Breast epithelium (tissue), 4 donors: ENCODE measurements at places on chromosomes 13 and 19. TPM values are rescaled to one million over a fixed set of nuclear protein-coding genes. Genes with fewer than 3 reads are reported as not detected.

ZNF44 gene
- 23.9 TPM for total RNA-seq

DCT gene
- total RNA-seq = 2.2 TPM

PTGIR gene
- 6.9 TPM for total RNA-seq

SPACA4 gene
- not detected for total RNA-seq

THSD8 gene
- total RNA-seq = not detected

GRCh38 chr13:42836930-42837690 lies 55.7 kb downstream of the FAM216B start:
- H3K4me3 ChIP-seq = no peak overlapping the region
- H3K27ac ChIP-seq = no peak overlapping the region
- no peaks in the 10 kb centered on the region for H3K36me3 ChIP-seq
- DNase-seq = no peak
- no peaks in the 10 kb centered on the region for H3K27me3 ChIP-seq
- no peaks in the 10 kb centered on the region for H3K4me1 ChIP-seq

- no peaks in the 10 kb centered on the region for H3K4me1 ChIP-seq
- no peak for DNase-seq
- H3K27me3 ChIP-seq = no peaks in the 10 kb centered on the region
- no peak overlapping the region for H3K4me3 ChIP-seq
- H3K27ac ChIP-seq = no peak overlapping the region
Measured at GRCh38 chr13:26378116-26378515, 124.2 kb downstream of the CDK8 start.

- H3K4me1 ChIP-seq = no peaks in the 10 kb centered on the region
- H3K36me3 ChIP-seq = no peaks in the 10 kb centered on the region
- H3K27me3 ChIP-seq = no peaks in the 10 kb centered on the region
- DNase-seq = no peak
- H3K27ac ChIP-seq = no peak overlapping the region
Measured at GRCh38 chr13:72198967-72199560, 332.1 kb upstream of the DACH1 start.

DNA sequence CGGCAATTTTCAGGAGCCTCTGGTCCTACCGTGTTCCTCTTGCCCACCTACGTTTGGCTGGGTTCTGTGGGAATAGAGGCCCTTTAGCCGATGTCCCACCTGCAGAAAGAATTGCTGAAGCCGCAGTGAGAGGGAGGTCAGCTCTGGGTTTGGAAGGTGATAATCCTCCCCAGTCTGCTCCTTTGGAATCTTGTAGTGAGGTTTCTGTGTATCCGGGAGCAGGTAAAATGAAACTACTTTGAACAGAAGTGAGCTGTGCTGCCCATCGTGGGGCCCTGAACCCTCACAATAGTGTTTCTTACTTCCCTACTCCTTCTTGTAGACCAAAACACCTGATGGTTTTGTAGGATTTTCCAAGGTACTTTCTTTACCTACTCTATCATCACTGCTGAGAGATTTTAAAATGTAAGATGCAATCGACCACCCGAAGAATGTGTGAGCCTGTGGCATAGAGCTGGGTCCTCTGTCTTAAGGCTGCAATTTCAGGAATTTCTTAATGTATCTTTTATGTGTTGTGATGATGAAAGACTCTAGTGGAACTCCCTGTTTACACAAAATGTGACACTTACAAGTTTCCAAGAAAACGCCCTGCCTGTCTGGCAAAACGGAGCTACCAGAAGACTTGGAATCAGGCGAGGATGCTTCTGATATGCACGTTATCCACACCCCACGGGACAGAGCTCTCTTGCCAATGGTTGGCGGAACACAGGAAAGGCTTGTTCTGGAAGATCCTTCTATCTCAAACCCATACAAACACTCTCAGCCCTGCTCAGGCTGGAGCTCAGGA lies 76.1 kb downstream of the RGCC start:
- H3K27me3 ChIP-seq = no peaks in the 10 kb centered on the region
- no peak overlapping the region for H3K4me3 ChIP-seq
- H3K36me3 ChIP-seq = no peaks in the 10 kb centered on the region
- H3K27ac ChIP-seq = no peak overlapping the region
- DNase-seq = no peak

DNA sequence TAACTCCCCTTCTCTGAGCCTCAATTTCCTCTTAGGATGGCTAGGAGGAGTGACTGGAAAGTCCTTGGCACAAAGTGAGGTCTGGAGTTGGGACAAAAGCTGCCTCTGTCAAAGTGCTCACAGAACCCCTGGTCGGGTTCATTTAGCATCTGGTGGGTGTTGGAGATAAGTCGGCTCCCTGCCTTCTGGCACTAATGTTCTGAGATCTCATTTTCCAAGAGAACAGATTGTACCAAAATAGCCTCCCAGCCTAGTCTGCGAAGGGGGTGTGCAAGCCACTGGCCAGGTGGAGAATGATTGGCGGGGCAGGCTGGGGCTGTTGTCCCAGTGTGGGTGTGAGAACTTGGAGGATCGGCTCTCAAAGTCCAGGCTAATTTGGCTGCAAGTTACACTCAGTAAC lies 20.7 kb upstream of the NWD1 start:
- H3K27me3 ChIP-seq = no peaks in the 10 kb centered on the region
- no peak overlapping the region for H3K27ac ChIP-seq
- no peaks in the 10 kb centered on the region for H3K36me3 ChIP-seq
- H3K4me3 ChIP-seq = no peak overlapping the region

DNA sequence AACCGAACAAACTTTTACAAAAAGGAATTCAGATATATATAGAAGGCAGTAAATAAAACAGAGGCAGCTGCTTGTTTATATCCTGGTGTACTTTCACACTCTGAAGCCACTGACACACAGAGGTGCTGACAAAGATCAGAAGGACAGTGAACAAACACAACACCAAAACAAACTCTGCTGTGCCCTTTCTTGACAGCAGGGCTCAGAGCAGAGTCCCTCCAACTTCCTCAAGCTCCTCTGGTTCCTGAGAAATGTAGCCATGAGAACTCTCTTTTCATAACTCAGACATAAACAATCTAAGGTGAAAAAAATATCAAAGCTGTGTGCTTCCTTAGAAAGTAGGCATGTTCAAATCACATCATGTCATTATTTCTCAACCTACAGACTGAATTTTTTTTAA lies 1052.8 kb upstream of the SPRY2 start:
- DNase-seq = no peak
- H3K36me3 ChIP-seq = no peaks in the 10 kb centered on the region

- H3K36me3 ChIP-seq = no peaks in the 10 kb centered on the region
- no peak overlapping the region for H3K4me3 ChIP-seq
- no peak for DNase-seq
- H3K27me3 ChIP-seq = no peaks in the 10 kb centered on the region
Measured at GRCh38 chr19:18108897-18109296, 11.3 kb downstream of the MAST3 start.

DNA sequence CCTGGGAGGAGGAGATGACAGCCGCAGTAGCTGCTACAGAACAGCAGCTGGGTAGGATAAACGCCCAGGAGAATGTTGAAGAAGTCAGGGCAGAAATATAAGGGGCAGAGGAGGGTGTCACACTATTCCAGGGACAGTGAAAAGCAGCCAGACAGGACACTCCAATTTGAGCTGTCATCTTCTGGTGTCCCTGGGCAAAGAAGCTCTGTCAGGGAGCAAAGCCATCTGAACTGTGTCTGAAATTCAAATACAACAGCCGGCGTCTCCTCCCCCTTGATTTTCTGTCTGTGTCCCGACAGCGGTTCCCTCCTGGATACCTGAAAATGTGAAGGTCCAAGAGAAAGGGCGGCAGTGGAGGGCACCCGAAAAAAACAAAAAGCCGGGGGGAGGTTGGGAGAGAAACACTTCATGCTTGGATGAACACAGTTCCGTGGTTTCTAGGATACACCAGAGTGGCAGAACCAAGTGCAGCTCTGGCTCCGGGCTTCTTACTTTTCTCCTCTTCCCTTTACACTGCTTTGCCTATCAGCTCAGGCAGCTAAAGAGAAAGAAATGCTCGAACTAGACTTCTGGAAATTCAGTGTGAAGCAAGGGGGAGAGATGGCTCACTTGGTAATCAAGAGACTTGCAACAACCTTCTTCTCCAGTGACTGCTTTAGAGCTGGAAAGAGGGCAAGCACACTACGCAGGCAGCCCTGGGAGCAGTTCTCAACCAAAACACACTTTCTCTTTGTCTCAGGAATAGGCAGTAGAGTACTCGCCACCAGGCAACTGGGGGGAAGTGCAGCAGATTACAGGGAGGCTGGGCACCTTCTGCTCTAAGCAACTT lies 465.6 kb downstream of the ITGBL1 start:
- H3K4me1 ChIP-seq = no peaks in the 10 kb centered on the region
- peak overlapping the region; percentile 5 for H3K4me3 ChIP-seq
- no peaks in the 10 kb centered on the region for H3K36me3 ChIP-seq
- no peak overlapping the region for H3K27ac ChIP-seq
- DNase-seq = no peak
- H3K27me3 ChIP-seq = peaks cover 71% of the 10 kb centered on the region

GRCh38 chr13:23488442-23488841 lies 54.9 kb upstream of the SACS start:
- DNase-seq = no peak
- H3K4me3 ChIP-seq = no peak overlapping the region
- no peaks in the 10 kb centered on the region for H3K4me1 ChIP-seq
- no peaks in the 10 kb centered on the region for H3K27me3 ChIP-seq

DNA sequence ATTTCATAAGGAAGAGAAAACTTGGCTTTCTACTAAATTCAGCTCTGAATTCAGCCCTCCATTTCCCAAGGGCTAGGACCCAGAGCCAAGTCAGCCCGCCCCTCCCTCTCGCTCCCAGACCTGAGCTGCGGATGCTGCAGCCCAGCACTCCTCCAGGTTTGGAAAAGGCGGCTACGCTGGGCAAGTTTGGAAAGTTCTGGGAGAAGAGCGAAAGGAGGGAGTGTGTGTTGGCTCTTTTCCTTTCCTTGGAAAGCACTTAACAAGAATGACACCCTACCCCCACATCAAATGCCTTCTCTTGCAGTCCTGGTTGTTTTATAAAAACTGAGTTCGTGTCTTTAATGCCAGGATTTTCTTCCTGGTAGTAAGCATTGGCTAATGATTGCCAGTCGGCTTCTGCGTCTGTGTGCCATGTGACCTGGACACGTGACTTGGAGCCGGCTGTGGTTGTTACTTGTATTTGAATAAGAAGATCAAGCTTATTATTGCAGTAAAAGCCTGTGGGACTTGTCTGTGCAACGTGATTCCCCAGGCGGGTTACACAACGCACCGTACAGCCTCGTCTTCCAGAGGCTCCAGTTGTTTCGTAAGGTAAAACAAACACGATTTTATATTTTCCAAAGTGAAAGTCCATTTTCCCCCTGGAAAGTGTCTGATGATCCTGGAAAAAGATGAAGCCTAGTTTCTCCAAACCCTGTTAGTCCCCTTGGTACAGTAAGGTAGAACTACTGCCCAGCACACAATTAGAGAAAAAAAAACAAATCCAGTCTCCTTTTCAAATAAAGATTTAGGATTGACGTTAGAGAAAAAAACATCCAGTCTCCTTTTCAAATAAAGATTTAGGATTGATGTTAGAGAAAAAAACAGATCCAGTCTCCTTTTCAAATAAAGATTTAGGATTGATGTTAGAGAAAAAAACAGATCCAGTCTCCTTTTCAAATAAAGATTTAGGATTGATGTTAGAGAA lies 26.8 kb upstream of the UBE2L5 start:
- peak overlapping the region; percentile 64 for H3K4me3 ChIP-seq
- no peaks in the 10 kb centered on the region for H3K36me3 ChIP-seq
- peak overlapping the region; percentile 98 for H3K27ac ChIP-seq
- H3K4me1 ChIP-seq = no peaks in the 10 kb centered on the region
- DNase-seq = peak; percentile 97
- no peaks in the 10 kb centered on the region for H3K27me3 ChIP-seq

- H3K4me1 ChIP-seq = no peaks in the 10 kb centered on the region
- no peak overlapping the region for H3K4me3 ChIP-seq
- no peaks in the 10 kb centered on the region for H3K27me3 ChIP-seq
- DNase-seq = no peak
- no peaks in the 10 kb centered on the region for H3K36me3 ChIP-seq
Measured at GRCh38 chr13:42849200-42849599, 67.8 kb downstream of the FAM216B start.

DNA sequence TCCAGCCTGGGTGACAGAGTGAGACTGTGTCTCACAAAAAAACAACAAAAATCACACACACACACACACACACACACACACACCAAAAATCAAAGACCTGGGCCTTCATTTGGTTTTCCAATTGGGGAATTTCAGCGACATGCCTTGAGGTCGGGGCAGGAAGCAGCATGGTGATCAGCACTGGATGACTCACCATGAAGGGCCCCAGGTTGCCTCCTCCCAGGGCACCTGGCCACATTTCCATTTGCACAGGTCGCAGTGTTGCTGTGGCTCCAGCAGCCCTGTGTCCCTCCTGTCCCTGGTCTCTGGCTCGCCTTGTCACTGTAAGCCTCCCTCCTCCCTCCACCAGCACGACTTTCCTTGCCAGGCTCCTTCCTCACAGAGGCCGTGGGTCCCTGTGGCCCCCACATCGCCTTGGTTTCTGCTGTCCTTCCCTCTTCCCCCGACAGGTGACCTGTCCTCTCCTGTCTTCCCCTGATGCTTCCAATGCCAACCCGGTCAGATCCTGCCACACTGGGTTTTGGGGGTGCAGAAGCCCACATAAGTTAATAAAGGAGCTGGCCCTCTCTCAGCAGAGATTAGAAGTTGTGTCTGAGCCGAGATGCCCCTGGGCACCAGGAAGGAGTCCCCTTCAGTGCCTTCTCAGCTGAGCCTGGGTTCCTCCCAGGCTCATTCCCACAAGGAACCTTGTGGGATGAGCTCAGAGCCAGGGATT lies 66.7 kb downstream of the GPR12 start:
- no peak for DNase-seq
- no peaks in the 10 kb centered on the region for H3K36me3 ChIP-seq
- no peaks in the 10 kb centered on the region for H3K27me3 ChIP-seq
- no peak overlapping the region for H3K4me3 ChIP-seq
- H3K4me1 ChIP-seq = no peaks in the 10 kb centered on the region

DNA sequence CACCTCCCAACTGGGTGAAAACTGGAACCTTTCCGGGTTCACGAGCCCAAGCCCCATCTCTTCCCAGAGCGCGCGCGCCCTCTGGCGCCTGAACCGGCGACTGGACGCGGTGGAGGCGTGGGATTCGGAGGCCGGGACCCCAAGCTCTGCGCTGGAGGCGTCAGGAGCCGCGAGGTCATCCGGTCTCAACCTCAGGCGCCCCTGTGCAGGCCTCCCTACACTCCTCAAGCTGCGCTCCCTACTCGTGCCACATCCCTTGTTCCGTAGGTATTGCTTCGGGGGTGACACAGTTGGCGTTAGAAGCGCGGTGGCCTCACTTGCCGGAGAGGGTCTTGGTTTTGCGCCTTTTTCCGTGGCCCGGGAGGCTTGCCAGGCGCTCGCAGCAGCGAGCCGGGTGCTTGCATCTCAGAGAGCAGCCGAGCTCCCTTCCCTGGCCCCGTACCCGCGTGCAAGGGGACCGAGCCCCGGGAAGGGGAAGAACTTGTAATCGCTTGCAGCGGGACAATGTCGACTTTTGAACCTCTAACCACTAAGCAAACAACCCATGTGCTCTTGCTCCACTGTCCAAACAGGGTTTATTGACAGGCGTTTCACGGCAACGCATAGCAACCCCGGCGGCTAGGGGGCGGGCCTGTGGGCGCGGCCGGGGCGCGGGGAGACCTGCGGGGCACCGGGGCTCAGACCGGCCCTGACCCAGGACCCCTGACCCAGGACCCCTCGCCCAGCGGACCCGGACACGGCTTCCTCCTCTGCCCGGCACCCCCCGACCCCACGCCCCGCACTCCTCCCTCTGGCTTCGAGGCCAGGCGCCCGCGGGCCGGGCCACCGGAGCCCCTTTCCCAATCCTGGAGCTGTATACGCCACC lies 8.5 kb downstream of the CDX2 start:
- peaks cover 8% of the 10 kb centered on the region for H3K4me1 ChIP-seq
- peak; percentile 76 for DNase-seq
- peak overlapping the region; percentile 15 for H3K4me3 ChIP-seq
- H3K27ac ChIP-seq = no peak overlapping the region
- H3K36me3 ChIP-seq = no peaks in the 10 kb centered on the region
- peaks cover 95% of the 10 kb centered on the region for H3K27me3 ChIP-seq

GRCh38 chr13:113537909-113538688 lies 46.5 kb upstream of the TFDP1 start:
- DNase-seq = no peak
- H3K27ac ChIP-seq = no peak overlapping the region
- no peaks in the 10 kb centered on the region for H3K27me3 ChIP-seq
- no peak overlapping the region for H3K4me3 ChIP-seq
